ENCODE measurements at places on chromosomes 6 and 20.

DNA sequence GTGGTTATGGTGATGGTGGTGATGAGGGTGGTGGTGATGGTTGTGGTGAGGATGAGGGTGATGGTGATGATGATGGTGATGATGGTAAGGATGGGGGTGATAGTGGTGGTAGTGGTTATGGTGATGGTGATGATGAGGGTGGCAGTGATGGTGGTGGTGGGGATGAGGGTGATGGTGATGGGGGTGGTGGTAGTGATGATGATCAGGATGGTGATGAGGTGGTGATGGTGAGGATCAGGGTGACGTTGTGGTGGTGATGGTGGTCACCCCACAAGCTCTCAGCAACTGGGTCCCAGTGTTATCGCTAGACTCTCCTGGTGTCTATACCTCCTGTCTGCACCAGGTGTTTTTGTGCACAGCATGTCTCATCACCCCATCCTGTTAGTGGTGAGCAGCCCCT, 85.0 kb downstream of the TMEM242 start:
- no peak for DNase-seq

DNA sequence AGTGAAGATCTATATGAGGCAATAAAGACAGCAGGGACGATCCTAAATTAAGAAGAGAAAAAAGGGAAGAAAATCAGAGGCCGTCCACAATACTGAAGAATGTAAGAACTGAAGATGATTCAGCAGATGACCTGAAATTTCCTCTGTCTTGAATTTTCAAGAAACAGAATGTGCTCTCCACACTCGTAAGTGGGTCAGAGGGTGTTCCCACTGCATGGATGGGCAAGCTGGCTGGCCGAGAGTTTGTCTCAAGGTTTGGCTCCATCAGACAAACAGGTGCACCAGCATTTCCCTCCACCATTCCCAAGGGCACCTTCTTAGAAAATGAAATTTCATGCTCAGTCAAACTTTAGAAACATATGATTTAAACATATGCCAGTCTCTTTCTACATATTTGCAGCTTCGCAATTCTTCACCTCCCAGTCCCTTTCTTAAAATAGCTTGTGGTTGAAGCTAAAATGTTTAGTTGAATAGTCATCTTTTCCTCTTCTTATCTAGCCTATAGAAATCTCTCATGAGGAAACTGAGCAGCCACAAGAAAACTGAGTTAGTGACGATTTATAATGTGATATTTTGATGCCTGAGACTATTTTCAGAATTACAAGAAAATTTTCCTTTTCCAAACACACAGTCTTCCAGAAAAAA, 576.4 kb downstream of the PRKN start:
- peak; percentile 38 for DNase-seq

DNA sequence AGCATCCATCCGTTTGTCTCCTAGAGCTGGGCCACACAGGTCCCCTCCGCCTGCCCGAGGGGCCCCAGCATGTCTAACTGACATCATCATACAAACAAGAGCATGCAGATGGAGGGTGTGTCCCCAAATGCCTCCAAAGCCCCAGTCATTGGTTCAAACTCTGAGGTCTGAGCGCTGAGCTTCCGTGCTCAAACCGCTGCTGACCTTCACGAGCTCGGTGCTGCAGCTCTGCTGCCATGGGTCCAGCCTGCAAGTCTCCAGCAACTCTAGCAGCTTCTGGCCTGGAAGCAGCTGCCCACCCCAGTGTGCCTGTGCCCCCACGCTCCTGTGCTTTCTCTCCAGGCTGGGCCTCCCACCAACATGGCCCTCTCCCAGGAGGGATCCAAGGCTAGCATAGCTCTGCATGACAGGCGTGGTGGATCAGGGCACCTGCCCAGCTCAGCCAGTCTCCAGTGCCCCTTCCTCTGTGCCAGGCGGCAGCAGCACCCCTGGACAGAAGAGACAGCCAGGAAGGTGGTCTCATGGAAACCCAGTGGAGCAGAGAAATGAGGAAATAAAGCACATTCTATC, 131.6 kb upstream of the PMEPA1 start:
- no peak for DNase-seq

- no peak for DNase-seq
Measured at GRCh38 chr6:68776354-68776753, 141.3 kb downstream of the ADGRB3 start.

GRCh38 chr6:32151863-32152768, at the start of gene PRRT1:
Gene PRRT1, minus strand, starts transcription at chr6:32151939. Its CDS starts 112 bp downstream, at chr6:32151827.
- DNase-seq = no peak

DNA sequence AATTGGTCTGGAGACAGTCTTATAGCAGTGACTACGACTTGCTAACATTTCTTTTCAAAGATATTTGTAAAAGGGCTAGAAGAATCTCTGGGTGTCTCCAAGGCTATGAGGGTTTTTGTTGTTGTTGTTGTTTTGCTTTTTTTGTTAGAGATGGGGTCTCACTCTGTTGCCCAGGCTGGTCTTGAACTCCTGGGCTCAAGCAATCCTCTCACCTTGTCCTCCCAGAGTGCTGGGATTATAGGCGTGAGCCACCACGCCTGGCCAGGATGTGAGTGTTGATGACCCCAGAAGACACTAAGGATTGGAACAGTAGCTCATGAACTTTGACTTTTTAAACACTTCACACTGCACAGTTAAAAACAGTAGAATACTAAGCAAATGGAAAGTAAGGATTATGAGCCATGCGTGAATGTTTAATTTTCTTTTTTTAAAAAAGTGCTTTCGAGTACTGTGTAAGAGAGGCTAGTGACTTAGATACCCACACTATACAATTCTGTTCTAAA, 76.4 kb downstream of the GCNT2 start:
- no peak for DNase-seq

- no peak for DNase-seq
Measured at GRCh38 chr6:84123186-84123585, 89.6 kb downstream of the MRAP2 start.

DNA sequence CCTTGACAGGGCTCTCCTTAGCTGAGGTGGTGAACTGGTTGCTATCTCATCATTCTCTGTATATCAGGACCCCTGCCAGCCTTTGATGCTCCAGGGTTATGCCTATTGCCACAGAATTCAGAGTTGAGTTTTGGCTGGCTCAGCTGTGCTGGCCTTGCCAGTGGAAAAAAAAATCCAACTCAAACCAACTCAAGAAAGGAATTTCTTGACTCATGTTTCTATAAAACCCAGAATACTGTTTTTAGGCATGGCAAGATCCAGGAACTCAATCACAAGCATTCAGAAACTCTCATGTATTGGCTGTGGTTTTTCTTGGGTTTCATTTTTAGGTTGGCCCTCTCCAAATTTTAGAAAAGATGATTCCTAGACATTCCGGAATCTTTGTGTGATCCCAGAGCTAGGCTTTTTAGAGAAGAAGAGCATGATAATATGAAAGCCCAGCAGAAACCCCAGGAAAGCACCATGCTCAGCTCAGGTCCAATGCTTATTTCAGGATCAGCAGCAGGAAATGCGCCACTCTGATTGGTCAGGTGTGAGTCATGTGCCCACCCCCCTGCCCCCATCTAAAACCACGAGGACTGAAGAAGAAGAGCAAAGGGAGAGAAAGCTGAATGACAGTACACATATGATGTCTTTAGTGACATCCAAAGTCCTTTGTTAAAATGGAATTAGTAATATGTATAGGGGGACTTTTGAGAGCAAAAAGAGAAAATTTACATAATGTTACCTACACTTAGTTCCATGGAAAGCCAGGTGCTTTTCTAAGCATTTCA, 122.9 kb downstream of the RNF144B start:
- DNase-seq = no peak

DNA sequence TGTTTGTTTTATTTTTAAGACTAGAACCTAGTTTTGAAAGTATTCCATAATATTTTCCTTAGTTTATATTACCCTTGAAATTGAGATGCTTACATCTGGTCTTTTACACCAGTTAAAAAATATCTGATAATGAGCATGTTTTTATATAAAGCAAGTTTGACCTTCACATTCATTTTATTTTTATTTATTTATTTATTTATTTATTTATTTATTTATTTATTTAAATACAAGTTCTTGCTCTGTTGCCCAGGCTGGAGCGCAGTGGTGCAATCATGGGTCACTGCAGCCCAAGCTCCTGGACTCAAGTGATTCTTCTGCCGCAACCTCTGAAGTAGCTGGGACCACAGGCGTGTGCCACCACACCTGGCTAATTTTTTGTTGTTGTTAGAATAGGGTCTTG, 52.8 kb upstream of the ADIG start:
- no peak for DNase-seq

DNA sequence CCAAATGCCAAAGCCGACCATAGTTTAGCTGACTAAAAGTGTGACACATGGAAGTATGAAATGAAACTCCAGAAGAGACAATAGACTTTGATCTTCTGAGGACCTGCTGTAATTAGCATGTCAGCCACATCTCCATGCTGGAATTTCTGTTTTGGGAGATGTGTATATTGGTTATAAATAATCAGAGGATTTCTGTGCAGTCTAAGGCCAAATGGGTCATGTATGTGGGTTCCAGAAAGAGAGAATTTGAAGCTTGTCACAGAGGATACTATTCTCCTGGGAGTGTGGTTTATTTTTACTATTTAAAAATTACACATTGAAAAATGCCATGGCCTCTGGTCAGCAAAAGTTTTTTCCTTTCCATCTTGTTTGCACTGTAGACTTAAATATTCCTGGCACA, 405.5 kb upstream of the PLCB4 start:
- no peak for DNase-seq

DNA sequence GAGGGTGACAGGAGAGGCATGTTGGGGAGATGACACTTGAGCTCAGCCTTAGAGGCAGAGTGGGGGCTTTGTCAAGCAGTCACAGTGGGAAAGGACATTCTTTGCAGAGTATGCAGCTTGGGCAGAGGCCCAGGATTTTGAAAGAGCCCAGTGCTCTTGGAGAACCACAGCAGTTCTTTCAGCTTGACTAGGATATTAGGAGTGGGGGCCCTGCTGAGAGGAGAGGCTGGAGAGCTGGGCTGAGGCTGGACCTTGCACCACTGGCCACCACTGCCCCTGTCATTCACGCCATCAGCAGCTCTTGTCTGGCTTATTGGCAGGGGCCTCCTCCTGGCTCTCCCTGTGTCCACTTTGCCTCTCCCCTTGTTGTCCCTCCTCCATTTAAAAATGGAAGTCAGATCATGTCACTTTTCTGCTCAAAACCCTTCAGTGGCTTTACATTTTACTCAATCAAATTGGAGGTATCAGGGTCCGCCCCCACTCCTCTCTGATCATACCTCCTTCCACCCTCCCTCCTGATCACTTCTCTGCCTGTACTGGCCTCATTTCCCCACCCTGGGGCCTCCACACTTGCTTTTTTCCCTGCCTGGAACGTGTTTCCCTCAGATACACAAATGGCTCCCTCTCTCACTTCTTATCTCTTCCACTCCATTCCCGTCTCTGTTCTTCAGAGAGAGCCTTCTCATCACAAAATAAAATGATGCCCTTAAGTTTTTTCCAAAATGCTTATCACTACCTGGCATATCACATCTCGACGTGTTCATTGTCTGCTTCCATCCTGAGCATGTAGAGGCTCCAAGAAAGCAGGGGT, 10.5 kb downstream of the MANBAL start:
- DNase-seq = peak; percentile 62

DNA sequence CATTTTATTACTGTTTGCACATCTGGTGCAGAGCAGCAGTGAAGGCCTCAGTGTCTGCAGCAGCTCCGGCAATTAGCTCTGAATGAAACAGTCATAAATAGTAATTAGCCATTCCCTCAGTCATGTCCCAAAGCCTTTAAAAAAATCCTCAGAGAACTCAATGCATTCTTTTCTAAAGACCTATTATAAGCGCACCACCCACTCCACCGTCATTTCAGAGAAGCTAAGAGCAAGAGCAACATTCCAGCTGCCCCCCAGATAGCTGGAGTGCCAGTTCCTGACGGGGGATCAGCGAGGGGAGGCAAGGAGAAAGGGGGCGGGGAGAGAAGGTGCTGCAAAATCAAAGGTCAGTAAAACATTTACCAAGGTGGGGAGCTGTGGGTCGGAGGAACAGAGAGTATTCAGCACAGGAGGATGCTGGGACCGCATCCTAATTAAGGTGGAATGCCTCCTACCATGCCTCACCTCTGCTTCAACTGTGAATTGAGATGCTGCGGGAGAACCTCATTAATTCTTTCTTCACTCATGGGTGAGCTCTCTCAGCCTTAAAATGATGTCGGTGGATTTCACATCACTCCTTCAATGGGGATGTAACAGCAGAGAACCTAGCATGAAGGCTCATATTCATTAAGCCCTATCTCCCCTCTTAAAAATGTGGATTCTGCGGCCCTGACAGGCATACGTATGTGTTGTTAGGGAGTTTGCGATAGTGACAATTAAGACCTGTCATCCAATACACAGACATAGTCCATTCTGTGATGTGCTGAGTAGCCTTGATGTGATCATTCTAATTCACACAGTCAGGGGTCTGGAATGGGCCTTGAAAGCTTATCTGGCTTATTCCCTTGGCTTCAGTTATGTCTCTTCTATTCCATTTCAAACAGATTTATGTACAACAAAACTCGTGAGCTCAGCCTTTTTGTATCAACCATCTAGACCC, 469.5 kb upstream of the NRSN1 start:
- peak; percentile 11 for DNase-seq

- no peak for DNase-seq
Measured at GRCh38 chr6:107819217-107819616, 4.9 kb downstream of the SCML4 start.

DNA sequence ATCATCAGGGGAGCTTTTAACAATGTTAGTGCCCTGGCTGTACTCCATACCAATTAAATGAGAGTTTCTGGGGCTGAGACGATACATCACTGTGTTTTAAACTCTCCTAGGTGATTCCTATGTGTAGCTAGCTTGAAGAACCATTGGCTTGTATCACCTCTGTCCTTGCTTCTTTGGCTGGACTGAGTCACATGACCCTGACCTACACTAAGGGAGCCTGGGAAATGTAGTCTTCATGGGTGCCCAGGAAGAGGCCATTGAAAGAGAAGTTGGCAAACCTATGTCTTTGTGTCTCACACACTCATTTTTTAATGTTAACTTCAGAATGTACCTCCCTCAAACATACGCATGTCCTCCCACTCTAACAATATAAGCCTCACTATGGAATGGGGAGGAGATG, 506.6 kb downstream of the DHX35 start:
- DNase-seq = no peak

DNA sequence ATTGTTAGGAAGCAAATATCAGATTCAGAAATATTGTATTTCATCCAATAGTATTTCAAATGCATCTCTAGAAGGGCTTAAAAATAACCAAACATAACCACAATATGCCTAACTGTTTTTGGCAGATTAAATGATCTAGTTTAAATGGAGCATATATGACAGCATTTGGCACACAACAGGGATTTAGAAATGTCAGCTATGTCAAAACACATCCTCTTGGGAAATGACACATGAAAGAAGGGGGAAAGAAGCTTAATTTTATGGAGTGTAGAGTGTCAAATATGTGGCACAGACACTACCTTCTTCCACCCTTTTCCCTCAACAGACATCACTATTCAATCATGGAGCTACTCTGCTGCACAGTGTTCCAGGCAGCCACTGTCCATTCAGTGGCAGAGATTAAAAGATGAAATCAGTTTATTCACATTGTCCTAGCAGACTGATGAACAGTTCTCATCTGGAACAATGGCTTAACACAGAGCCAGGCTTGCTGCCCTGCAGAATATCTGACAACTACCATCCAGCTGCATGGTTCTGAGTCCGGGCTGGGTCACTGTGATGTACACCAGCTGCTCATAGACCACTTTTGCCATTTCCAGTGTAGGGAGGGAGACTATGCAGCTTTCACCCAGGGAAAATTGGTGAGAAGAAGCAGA, 349.8 kb downstream of the DHX35 start:
- no peak for DNase-seq

- no peak for DNase-seq
Measured at GRCh38 chr6:137819740-137820139, 47.3 kb upstream of the TNFAIP3 start.

- no peak for DNase-seq
Measured at GRCh38 chr20:63351811-63352591, 9.1 kb downstream of the CHRNA4 start.

GRCh38 chr20:63365601-63366389, 4.6 kb upstream of the CHRNA4 start:
- DNase-seq = no peak
